Testis (tissue), 5 donors: ENCODE measurements at places on chromosomes 16 and 17. TPM values are rescaled to one million over a fixed set of nuclear protein-coding genes. Genes with fewer than 3 reads are reported as not detected.

CCL15 gene
- total RNA-seq = not detected

PCGF2 gene
- 8.1 TPM for total RNA-seq

TMIGD1 gene
- total RNA-seq = not detected

DNA sequence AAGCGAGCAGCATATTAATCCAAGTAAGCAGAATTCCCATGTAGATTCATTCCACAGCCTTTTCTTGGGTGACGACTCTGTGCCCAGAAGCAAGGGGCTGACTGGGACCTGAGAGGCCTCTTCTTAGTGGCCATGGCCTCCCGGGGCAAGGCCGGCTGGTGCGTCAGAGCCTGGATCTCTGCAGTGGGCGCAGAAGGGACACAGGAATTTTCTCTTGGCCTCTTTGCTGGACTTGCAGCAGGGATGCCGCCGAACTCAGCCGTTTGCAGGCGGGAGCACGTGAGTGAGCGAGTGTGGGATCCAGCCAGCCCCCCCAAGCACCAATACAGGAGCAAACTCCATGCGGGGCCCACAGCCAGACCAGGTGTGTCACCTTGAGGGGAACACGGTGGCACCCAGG lies 151.8 kb downstream of the RPTOR start:
- H3K36me3 ChIP-seq = no peaks in the 10 kb centered on the region
- H3K4me1 ChIP-seq = peaks cover 16% of the 10 kb centered on the region
- H3K27me3 ChIP-seq = no peaks in the 10 kb centered on the region
- H3K4me3 ChIP-seq = no peak overlapping the region

DNA sequence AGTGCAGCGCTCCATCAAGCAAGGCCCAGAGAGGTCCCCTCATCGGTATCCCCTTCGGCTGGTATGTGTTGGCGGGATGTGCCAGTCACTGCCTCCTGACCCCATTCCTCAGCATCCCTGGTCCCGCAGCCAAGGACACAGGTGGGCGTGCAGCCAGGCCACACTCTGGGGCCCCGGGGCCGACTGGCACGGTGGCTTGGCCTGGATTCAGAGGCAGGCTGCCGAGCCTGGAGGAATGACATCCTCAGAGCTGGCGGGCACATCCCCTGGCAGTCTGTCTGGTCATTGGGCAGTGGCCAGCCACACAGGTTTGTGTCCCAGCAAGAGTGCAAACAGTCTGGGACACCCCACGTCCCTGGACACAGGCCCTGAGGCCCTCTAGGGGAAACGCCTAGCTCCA lies 111.1 kb downstream of the SDK2 start:
- H3K27me3 ChIP-seq = no peaks in the 10 kb centered on the region
- no peak overlapping the region for H3K4me3 ChIP-seq
- H3K27ac ChIP-seq = no peak overlapping the region
- H3K4me1 ChIP-seq = no peaks in the 10 kb centered on the region
- no peaks in the 10 kb centered on the region for H3K36me3 ChIP-seq
